ENCODE measurements at places on chromosomes 11 and 22.
A peak's percentile ranks its signal among the peaks of the same experiment; 100 is the strongest.

GRCh38 chr11:106238704-106239360 is 161.4 kb downstream of the AASDHPPT start:
- no peak for DNase-seq

DNA sequence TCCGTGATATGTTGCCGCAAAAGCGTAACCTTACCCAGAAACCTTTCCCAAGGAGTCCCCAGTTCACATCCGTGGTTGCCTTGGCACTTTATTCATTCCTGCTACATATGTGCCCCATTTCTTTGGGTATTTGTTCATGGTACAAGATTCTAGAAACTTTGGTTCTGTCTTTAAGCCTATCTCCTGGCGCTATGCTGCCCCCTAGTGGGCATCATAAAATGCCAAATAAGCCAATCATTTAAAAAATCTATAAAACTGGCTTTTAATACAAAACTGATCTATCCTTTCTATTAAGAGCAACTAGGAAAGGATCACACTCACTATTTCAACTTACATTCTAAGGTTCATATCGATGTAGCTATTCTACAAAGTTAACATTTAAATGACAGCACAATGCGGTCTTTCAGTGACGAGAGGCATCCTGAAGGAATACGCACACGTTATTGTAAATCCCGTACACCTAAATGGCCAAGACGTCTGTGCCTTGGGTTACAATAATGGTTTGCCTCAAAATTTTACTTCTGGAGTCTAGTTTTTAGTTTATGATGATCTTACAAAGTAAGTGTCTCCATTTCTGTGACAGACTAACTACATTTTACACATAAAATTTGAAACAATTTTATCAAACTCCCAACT is 16.2 kb downstream of the PIWIL3 start:
- DNase-seq = peak; percentile 52

DNA sequence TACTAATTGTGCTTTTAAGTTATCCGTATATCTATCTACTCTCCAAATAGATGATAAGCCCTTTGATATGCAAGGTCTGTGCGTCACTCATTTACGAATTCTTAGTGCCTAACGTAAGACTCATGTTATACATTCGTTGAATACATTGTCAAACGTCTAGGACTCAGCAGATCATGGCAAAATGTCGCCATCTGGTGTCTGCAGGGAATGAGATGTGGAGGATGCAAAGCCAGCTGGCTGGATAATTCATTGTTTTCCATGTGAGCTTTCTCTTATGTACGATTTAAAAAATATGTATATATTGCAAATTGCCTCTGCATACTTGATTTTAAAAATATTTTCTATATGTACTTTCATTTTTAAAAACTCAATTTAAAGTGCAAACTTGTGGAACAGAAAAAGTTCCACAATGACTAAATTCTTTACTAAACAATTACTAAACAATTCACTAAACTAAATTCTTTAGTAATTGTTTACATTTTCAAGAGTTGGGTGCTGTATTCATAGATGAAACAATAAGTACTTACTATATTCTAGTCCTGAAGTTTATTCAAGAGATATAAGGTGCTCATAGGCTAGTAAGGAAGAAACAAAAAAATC is 33.8 kb downstream of the ZNF202 start:
- peak; percentile 48 for DNase-seq

- no peak for DNase-seq
Measured at GRCh38 chr22:20619045-20619892, 111.9 kb downstream of the MED15 start.

- DNase-seq = no peak
Measured at GRCh38 chr11:11391169-11391568, 38.1 kb upstream of the CSNK2A3 start.

DNA sequence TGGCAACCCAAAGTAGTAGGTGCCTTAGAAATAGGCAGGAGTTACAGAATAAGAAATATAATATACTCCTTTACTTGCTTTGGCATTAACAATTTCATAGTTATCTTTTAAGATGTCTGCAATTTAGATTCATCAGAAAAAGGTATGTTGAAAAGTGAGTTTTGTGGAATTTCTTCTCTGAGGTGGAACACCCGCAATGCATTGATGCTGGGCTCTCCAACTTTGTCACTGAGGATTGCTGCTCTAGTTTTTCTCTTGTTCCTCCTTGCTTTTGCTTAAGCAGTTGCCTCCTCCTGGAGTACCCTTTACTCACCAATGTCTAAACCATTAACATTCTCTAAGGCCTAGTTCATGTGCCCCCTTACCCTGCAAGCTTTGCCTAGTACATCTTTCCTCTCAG is 14.1 kb upstream of the ME3 start:
- DNase-seq = no peak

DNA sequence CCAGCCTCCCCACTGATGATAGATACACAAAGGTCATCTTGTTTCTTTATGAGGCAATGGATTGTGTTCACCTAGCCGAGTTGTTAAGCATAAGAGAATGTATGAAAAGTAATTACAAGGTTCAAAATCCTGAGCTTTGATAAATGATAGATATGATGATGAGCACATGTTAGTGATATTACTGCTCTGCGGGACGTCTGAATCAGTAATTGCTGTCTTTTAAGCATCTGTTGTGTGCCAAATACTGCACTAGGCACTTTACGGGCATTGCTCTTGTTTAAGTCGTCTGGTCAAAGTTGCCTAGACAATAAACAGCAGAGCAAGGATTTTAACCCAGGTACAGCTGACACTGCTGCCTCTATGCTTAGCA is 559 bp upstream of the RNF141 start:
- DNase-seq = no peak

- no peak for DNase-seq
Measured at GRCh38 chr11:74442636-74443035, 24.7 kb downstream of the KCNE3 start.

GRCh38 chr11:45933131-45933831 is 10.8 kb downstream of the LARGE2 start:
- DNase-seq = no peak
